Activated T-helper 1 cell treated with anti-CD3 and anti-CD28 coated beads, Interleukin-2, amount 50 U/mL, for 16 hours (primary cell): ENCODE measurements at places on chromosomes 7 and 10.
A peak's percentile ranks its signal among the peaks of the same experiment; 100 is the strongest.

- no peak for DNase-seq
Measured at GRCh38 chr10:77644557-77645243, 7.1 kb upstream of the KCNMA1 start.

- DNase-seq, result no peak
Measured at GRCh38 chr10:76352300-76352699, 920.9 kb downstream of the LRMDA start.

DNA sequence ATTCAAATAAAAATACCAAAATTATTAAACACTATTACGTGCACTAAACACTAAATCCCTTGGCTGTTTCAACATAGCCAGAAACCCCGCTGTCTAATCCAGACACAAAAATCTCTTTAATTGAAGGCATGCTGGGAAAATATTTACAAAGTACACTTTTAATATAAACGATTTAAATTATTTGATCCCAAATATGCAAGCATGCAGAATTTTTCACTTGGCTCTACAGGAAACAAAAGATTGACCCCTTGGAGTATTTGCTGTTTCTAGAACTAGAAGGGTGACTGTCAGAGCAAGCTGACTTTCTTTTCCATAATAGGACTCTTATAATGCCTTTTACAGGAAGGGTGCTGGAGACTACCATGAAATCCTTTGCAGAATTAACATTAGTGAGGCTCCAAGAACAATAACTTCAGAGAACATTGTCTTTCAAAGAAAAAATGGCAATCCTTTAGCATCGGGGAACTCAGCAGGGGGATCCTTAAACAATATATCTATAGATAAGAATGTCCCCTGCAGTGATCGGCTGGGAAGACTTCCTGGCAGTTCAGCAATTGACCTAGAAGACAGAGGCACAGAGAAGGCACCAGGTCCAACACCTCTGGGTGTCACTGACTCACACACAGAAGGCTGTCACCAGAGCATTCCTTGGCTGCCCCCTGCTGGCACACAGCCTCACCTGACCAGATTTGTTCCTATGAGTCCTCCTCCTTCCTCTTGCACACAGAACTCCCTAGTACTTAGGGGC, 55.8 kb upstream of the MRLN start:
- peak; percentile 14 for DNase-seq

DNA sequence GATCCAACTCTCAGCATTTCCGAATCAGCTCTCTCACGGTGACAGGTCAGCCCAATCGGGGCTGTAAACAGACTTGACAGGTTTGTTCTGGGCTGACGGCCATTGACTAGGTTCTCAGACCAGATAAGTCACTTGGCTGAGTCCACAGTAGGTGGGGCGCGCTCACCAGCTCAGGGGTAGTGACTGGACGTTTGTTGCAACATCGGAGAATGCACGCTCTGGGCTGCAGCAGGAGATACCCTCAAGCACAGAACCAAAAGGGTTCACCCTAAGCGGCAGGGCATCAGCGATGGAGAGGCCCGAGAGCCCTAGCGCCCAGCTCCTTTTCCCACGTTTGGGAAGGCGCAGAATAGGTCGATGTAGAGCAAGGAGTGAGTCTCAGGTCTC, 1.8 kb downstream of the KLLN start:
- peak; percentile 4 for DNase-seq

DNA sequence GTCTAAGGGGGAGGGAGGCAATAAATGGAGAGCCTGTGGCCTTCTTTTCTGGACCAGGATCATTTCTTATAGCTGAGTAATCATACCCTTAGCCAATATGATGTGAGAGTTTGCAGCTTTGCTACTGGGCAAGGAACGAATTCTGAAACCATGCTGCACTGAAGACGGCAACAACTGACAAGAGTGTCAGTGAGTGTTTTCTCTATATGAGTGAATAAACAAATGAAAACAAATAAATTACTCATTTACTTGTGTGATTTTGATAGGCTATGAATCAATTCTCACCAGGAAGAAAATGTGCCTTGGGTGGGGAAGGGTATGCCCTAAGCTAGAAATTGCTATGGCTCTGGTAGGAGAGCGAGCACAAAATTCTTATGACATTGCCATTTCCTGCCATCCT, 79.4 kb upstream of the LRRN3 start:
- DNase-seq, result no peak

- DNase-seq, result no peak
Measured at GRCh38 chr10:53754596-53755250, 982.1 kb upstream of the MBL2 start.

DNA sequence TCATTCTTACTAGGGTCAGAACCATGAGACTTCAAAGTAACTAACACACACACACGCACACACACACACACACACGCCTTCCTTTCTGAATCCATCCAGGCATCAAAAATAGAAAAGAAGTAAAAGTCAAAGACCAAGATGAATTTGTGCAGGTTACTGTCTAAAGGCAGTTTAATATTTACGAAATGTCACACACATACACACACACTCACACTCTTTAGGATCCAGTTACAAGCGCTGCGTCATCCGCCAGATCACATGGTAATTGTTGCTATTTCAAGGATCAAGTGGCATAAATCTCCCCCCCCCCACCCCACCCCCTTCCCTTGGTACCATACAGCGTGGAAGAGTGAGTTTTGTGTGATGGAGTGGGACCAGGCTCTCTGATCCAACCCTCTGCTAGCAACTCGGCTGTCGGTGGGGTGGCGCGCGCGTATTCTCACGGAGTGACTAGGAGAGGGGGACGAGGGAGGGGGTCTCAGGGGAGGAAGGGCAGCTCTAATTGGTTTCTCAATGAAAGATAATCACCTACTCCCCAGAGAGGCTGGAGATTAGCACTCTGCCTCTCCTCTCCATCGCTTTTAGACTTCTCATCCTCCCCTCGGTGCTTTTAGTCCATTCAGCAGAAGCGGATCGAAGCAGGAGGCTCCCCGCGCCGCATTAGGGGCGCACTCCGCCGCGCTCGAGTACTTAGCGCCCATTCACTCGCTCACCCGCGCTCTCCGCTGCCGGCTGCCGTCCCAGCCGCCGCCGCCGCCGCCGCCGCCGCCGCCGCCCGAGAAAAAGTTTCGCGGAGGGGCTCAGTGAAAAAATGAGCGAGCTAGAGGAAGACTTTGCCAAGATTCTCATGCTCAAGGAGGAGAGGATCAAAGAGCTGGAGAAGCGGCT, 83.5 kb upstream of the PRKG1 start:
- no peak for DNase-seq

- DNase-seq, result no peak
Measured at GRCh38 chr7:133275446-133276095, 22.7 kb downstream of the EXOC4 start.

DNA sequence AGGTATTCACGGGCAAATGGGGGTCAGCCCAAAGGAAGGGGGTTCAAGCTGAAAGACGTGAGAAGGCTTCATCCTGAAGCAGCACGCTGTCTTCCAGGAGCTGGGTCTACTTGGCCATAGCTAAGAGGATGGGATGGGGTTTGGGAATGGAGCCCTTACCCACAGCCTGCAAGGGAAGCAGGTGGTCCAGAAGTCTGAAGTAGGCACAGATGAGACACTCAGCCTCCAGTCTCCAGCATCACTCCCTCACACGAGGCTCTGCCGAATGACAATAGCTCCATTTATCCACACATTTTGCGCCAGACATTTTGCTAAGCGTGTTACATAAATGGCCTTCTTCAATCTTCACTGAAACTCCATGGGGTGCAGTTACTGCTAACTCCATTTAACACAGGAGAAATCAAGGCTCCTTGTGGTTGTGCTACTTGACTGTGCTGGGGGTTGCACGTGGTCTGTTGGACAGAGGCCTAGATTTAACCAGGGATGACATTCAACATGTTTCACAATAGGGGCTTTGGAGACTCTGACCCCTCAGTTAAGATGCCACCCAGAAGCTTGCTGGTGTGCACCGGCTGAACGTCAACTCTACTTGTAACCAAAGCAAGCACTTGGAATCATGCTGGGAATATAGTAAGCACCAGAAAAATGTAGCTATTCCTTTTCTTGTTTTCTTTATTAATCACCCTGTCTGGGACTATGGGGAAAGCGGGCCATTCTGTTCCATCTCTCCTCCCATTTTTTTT, 85.3 kb downstream of the FAM241B start:
- DNase-seq, result no peak

DNA sequence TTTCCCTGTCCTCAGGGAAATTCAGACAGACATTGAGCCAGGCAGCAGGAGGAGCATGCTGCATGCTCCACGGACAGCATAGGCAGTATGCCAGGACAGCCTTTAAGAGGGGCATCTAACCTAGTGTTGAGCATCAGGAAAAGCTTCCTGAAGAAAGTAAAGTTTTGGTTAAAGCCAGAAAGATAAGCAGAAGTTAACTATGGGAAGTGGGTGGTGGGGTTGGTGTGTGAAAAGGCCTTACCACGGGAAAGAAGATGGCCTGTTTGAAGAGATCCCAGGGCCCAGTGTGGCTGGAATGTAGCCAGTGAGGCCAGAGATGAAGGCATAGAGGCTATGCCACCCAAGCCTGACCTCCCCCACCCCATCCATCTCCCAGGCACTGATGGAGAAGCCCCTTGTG, 102.4 kb upstream of the PLXNA4 start:
- DNase-seq, result no peak

- DNase-seq, result no peak
Measured at GRCh38 chr10:70337201-70337651, 45.2 kb downstream of the LRRC20 start.

- DNase-seq, result no peak
Measured at GRCh38 chr10:47027784-47028260, 116.6 kb downstream of the PTPN20 start.

DNA sequence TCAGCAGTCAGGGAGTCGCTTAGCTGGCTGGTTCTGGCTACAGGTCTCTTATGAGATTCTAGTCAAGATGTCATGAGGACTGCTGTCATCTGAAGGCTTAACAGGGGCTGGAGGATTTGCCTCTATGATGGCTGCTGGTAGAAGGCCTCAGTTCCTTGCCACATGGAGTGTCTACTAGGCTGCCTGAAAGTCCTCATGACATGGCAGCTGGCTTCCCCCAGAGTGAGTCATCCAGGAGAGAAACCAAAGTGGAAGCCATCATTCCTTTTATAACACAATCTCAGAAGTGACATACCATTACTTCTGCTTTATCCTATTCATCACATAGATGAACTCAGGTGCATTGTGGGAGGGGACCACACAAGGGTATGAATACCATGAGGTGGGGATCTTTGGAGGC, 75.1 kb downstream of the EXOC6 start:
- no peak for DNase-seq

GRCh38 chr7:30546596-30546995, 42.0 kb upstream of the GGCT start:
- DNase-seq, result no peak

DNA sequence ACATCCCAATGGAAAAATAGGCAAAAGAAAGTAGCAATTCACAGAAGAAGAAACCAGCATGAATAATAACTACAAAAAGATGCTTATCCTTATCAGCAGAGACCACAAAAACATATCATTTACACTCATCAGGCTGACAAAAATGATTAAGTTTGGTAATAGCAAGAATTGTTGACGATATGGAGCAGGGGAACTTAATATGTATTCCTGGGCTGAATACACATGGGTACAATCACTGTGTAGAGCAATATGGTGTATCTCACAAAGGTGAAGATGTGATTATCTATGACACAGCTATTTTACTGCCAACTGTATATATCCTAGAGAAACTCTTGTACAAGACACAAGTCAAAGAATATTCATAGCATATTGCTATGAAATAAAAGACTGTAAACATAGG, 141.8 kb upstream of the NOBOX start:
- no peak for DNase-seq

DNA sequence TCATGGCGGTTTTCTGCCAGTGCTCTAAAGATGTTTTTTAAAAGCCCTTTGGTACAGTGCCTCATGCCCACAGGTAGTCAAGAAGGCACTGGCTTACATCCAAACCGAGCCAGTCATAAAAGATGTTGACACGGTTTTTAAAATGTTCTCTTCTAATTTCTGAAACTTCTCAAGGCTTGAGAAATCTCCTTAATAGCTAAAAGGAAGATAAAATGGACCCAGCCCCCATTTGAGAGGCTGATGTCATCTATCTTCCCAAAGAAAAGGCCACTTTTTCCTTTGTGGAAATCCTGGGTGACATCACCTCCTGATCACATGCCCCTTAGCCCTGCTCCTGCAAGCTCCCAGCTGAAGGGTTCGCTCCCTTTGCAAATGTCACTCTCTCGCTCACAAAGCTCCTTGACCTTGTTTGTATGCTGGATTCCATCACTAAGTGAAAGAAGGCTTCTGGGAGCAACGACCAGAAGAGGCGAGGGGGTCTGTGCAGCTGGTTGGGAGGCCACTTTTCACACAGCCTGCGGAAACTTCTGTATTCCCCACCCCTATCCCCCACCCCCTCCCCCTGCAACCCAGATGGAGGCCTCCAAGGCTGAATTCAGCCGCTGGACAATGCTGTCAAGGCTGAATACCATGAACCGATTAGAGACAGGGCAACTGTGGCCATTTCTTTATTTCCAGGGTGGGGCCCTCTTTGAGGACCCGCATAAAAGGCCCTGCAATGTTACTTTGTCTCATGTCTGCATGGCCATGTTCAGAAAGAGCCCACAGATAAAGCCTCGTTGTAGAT, 122.8 kb downstream of the CUBN start:
- no peak for DNase-seq
